Endodermal cell (in vitro differentiated cells): ENCODE measurements at places on chromosomes 12 and 14. TPM values are rescaled to one million over a fixed set of nuclear protein-coding genes. Genes with fewer than 3 reads are reported as not detected.
A peak's percentile ranks its signal among the peaks of the same experiment; 100 is the strongest.

DNA sequence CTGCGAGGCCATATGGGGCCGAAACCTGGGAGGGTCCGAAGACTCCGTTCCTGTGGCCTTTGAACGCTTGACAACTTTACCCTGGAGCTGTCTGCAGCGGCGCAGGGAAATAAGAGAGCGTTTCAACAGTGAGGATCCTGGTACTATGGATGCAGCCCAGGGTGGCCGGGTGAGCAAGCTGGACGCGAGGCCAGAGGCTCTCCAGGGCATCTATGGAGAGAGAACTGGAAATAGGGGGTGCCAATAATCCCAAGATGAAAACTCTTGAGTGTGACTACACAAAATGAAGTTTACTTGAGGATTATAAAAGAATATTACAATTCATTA is 1.1 kb upstream of the ABCC9 start:
- H3K4me1 ChIP-seq = no peaks in the 10 kb centered on the region
- H3K36me3 ChIP-seq = no peaks in the 10 kb centered on the region
- H3K4me3 ChIP-seq = peak overlapping the region; percentile 88
- H3K27me3 ChIP-seq = peaks cover 43% of the 10 kb centered on the region

P2RX2 gene
- total RNA-seq = 0.55 to 1.1 TPM (median 0.97 TPM) in 3 replicates

GPR162 gene
- total RNA-seq = 12.8 to 15.0 TPM (median 13.2 TPM) in 3 replicates

FANCM gene
- total RNA-seq = 9.8 and 13.1 TPM in 2 replicates

PDE3A gene
- total RNA-seq = 0.47 to 0.65 TPM (median 0.62 TPM) in 3 replicates
